Tibial nerve (tissue), 4 donors: ENCODE measurements at places on chromosomes 2 and 18. TPM values are rescaled to one million over a fixed set of nuclear protein-coding genes. Genes with fewer than 3 reads are reported as not detected.
A peak's percentile ranks its signal among the peaks of the same experiment; 100 is the strongest.

GRCh38 chr2:126664639-126665038 lies 8.7 kb downstream of the GYPC start:
- no peak overlapping the region for H3K4me3 ChIP-seq
- H3K36me3 ChIP-seq: no peaks in the 10 kb centered on the region
- no peak for DNase-seq
- H3K27me3 ChIP-seq: no peaks in the 10 kb centered on the region
- H3K4me1 ChIP-seq: peaks cover 11% of the 10 kb centered on the region
- H3K27ac ChIP-seq: no peak overlapping the region

The TNFRSF11A gene
- 6.7 TPM for total RNA-seq

GRCh38 chr18:48896326-48896874 lies 54.4 kb downstream of the SMAD7 start:
- H3K4me3 ChIP-seq: no peak overlapping the region
- H3K27ac ChIP-seq: peak overlapping the region; percentile 29
- no peak for DNase-seq
- H3K4me1 ChIP-seq: peaks cover 25% of the 10 kb centered on the region

The CHRND gene
- total RNA-seq: not detected

DNA sequence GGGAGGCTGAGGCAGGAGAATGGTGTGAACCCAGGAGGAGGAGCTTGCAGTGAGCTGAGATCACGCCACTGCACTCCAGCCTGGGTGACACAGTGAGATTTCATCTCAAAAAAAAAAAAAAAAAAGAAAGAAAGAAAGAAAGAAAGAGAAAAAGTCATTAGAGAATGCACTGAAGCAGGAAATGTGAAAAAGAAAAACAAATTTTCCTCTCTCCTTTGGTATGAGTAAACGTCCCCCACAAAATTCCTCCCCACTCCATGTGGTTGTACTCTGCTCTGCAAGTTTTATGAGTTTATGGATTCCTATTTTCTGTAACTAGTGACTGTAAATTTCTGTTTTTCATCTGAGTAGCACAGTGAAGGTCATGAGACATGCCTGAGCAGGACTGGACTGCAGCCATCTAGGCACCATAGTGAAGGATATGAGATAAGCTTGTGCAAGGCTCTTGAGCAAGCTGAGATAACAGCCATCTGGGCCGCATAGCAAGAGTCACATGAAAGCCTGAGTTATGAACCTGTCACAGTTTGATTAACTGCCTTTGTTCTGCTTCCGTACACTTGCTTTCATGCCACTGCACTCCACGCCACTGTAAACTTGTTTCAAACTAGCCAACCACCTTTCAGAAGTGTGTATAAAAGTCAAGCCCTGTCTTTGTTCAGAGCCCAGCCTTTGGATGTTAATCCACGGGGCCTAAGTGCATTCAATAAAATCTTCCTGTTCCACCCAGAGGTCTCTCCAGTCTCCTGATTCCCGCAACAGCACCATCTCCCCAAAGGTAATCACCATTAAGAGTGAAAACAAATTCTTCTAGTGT lies 50.2 kb downstream of the SKA1 start:
- no peak for DNase-seq
- no peaks in the 10 kb centered on the region for H3K36me3 ChIP-seq
- H3K4me1 ChIP-seq: no peaks in the 10 kb centered on the region
- no peak overlapping the region for H3K27ac ChIP-seq

DNA sequence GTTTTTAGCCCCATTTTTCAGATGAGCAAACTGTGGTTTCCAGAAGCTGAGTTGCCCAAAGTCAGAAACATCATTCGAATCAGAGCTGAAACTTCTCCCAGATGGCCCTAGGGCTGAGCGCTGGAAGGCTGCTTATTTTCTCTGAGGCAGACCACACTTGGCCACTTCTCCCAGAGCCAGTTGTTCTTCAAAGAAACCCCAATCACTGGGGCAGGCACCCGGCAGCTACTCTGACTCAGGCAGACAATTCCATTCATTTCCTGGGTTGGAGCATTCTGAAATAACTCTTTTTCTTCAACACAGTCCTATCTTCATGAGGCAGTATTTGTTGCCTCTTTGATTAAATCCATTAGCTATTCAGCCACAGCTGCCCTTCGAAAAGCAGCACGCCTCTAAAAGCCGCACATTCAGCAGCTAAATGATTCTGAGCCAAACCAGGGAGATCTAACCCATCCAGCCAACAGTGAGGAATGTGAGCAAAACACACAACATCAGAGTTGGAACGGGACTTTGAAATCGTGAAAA lies 40.9 kb downstream of the LRATD1 start:
- H3K36me3 ChIP-seq: no peaks in the 10 kb centered on the region
- DNase-seq: no peak
- no peaks in the 10 kb centered on the region for H3K4me1 ChIP-seq
- no peak overlapping the region for H3K27ac ChIP-seq
- no peak overlapping the region for H3K4me3 ChIP-seq

DNA sequence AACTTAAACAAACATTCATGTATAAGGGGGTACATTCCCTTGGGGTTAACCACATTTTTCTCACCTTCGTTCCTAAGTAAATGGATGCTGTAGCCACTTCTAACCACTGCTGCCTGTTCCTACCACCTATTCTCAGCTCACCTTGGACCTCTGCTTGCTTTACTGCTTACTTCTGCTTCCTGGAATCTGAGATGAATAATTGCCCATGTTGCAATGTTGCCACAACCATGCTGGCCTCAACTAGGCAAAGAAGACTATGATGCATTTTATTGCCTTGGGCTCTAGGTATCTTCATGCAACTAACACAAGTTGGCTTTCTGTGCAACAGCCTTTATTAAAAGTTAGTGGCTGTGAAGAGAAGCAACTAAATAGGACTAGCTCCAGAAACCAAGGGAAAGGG lies 106.3 kb upstream of the TCF4 start:
- H3K27me3 ChIP-seq: no peaks in the 10 kb centered on the region
- no peak overlapping the region for H3K4me3 ChIP-seq
- H3K27ac ChIP-seq: no peak overlapping the region
- H3K36me3 ChIP-seq: no peaks in the 10 kb centered on the region
- no peaks in the 10 kb centered on the region for H3K4me1 ChIP-seq

GRCh38 chr18:49590608-49591007 lies 28.8 kb downstream of the LIPG start:
- no peak overlapping the region for H3K27ac ChIP-seq
- H3K36me3 ChIP-seq: no peaks in the 10 kb centered on the region
- no peak for DNase-seq

DNA sequence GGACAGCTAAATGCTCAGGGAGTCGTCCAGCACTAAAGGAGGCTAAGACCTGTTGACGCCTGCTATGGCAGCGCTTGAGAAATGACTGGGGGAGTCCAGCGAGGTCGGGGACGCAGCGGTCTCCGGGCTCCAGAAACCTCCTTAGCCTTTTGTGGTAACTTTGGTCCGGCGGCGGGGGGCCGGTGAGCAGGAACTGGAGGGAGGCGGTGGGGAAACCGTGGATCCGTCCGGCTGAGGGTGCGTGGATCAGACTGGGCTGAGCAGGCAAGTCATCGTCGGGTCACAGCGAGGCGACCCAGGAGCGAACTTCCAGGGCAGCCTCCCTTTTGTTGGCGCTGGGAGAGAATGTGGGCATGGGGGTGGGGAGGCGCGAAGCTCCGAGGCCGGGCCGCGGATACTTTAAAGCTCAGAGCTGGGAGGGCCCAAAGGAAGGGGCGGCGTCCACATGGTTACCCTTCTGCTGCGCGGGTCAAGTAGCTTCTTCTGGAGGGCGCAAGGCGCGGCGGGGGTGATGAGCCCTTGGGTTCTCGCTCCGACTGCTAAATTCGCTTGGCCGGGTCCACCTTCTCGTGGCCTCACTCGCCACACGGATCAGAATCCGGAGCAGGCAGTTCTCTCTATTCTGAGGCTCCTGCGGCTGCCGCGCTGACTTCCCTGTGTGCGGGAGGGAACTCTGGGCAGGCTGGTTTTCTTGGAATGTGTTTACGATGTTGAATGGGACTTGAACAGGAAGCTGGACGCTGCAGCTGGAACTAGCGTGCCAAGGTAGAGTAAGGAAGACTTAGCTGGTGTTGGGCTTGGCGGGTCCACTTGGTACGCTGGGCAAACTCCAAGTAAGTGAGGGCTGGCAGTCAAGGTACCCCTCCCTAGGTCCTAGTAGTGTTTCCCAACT lies 920 bp downstream of the GULP1 start:
- peaks cover 3% of the 10 kb centered on the region for H3K4me1 ChIP-seq
- H3K36me3 ChIP-seq: no peaks in the 10 kb centered on the region
- H3K4me3 ChIP-seq: peak overlapping the region; percentile 93
- peak overlapping the region; percentile 95 for H3K27ac ChIP-seq

DNA sequence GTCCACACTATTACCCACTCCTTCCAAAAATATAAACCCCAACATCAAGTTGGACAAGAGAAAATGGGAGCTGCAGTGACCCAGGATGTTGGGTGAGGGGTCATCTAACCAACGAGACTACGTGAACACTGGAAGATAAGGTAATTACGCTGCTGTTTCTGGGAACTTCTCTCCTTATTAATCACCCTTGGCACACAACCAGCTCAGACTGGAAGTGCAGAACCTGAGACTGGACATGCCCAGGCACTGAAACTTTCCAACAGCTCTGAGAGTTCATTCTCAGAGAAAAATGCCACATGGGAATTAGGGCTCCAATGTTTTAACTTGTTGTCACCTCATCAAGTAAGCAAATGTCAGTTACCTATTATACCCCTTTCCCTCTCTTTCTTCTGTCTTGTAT lies 135.3 kb downstream of the CCDC148 start:
- H3K27ac ChIP-seq: no peak overlapping the region
- no peaks in the 10 kb centered on the region for H3K36me3 ChIP-seq
- no peak overlapping the region for H3K4me3 ChIP-seq
- H3K4me1 ChIP-seq: no peaks in the 10 kb centered on the region

DNA sequence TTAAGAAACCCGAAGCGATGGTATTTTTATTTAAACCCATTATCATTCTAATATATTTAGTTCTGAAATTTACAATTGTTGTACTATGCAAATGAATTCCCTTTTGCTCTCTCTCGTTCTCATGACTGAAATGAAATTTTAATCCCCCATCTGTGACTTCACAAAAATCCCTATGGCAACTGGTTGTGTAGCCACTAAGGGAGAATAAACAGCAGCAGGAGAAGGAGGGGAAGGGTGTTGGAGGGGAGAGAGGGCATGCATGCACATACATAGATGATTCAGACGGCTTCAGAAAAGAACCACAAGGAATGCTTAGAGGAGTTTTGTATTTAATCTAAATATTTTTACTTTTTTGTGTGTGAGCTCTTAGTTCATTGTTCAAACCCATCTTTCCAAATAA lies 36.8 kb downstream of the CPS1 start:
- no peak overlapping the region for H3K27ac ChIP-seq
- DNase-seq: no peak
- no peaks in the 10 kb centered on the region for H3K27me3 ChIP-seq
- H3K4me1 ChIP-seq: no peaks in the 10 kb centered on the region
- H3K4me3 ChIP-seq: no peak overlapping the region

DNA sequence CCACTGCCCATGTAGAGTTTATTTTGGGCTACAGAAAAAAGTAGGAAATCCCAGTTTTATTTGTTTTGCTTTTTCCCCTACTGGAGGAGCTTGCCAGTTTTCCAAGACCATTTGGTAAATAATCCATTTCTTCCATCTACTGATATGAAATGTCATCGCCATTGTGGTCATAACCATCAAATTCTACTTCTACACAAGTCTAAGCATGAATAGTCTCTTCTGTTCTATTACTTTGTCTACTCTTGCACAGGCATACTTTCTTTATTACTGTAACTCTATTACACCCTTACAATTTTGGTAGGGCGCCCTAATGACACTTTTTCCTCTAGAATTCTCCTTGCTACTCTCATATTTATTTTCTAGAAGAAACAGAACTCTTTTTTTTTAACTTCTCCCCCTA lies 120.7 kb downstream of the ATAD2B start:
- no peaks in the 10 kb centered on the region for H3K27me3 ChIP-seq
- no peak overlapping the region for H3K27ac ChIP-seq
- no peaks in the 10 kb centered on the region for H3K4me1 ChIP-seq
- H3K36me3 ChIP-seq: no peaks in the 10 kb centered on the region
- no peak for DNase-seq
- no peak overlapping the region for H3K4me3 ChIP-seq

DNA sequence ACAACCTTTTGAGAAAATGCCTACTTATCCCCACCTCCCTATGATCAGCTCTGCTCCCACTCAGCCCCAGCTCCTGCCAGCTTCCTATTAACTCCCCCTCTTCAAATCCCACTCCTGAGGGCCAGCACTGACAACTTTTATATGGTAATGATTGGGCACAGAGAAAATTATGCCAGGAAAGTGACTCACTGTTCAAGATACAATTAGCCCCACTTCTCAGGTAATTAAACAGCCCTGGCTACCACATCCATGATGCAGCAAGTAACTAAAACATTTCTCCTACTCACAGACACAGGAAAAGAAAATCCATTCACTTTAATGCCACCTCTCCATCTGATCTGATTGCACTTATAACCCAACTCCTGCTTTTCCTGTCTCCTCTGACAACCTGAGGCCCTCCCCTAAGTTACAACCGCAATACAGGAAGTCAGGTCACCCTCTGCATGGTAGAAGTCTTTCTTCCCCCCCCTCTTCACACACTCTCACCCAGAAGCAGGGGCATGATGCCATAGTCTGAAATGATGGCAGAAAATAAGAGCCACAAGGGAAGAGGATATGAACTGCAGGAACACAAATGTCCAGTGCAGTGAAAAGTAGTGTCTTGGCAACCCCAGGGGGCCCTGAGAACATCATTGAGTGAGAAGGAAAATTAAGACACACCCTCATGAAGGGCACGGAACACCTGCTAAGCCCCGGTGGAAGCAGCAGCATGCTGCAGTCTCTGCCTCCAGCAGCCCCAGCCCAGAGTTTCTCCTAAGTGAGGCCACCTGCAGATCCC lies 54.4 kb downstream of the STK39 start:
- H3K4me1 ChIP-seq: peaks cover 8% of the 10 kb centered on the region
- H3K36me3 ChIP-seq: no peaks in the 10 kb centered on the region
- H3K4me3 ChIP-seq: no peak overlapping the region
- no peak overlapping the region for H3K27ac ChIP-seq
- no peak for DNase-seq
- no peaks in the 10 kb centered on the region for H3K27me3 ChIP-seq

GRCh38 chr18:22728481-22729105 lies 204.5 kb upstream of the RBBP8 start:
- no peak overlapping the region for H3K27ac ChIP-seq
- H3K27me3 ChIP-seq: no peaks in the 10 kb centered on the region
- no peaks in the 10 kb centered on the region for H3K36me3 ChIP-seq
- no peak for DNase-seq
- H3K4me3 ChIP-seq: no peak overlapping the region

DNA sequence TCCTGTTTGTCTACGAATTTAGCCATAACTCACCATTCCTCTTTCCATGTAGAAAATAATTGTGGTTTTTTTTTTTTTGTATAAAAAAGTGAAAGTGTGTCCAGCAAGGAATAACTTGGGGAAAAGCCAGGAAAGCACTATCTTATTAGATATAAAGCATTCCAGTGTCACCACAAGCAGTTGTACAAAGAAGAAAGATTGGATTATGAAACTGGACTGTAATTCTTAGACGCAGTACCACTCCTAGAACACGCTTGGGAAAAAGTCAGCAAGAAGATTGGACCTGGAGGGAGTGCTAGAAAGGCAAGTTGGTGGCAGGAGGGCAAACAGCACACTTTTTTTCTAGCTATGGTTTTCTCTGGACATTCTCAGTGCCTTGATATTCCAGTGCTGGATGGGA lies 186.7 kb downstream of the PARD3B start:
- H3K4me1 ChIP-seq: no peaks in the 10 kb centered on the region
- no peak for DNase-seq
- H3K27ac ChIP-seq: no peak overlapping the region
- H3K36me3 ChIP-seq: peaks cover 3% of the 10 kb centered on the region

The PROM2 gene
- total RNA-seq: 6.9 TPM

The CEP68 gene
- total RNA-seq: 27.5 TPM
